ENCODE measurements at places on chromosomes 4 and X. TPM values are rescaled to one million over a fixed set of nuclear protein-coding genes. Genes with fewer than 3 reads are reported as not detected.

- no peak for DNase-seq
Measured at GRCh38 chr4:179584101-179584500, 2141.9 kb upstream of the AGA start.

GRCh38 chrX:138018145-138018799 is 452.3 kb downstream of the ZIC3 start:
- no peak for DNase-seq

DNA sequence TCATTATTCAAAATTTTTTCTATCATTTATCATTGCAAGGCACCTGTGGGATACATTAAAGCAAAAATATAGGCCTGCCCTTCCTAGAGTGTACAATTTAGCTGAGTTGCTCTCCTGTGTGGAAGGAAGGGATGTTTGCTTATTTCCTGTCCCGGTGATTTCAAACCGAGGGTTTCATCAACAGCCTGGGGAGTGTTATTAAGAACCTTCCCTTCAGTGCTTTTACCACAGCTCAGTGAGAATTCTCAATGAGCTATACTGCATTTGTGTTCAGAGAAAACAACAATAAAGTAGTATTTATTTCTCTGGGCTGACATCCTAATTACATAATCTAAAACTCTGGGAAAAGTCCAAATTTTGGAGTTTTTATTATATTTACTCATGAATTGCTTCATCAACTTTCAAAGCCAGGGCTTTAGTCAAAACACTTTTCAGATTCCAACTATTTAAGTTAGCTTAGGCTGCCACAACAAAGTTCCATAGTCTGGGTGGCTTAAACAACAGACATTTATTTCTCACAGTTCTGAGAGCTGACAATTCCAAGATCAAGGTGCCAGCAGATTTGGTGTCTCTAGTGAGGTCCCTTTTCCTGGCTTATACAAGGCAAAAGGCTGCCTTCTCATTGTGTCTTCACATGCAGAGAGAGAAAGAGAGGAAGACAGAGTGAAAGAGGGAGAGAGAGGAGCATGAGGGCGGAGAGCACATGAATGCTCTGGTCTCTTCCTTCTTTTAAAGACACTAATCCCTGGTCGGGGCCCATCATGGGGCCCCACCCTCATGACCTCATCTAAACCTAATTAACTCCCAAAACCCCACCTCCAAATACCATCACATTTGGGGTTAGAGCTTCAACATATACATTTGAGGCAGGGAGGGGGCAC is 62.6 kb downstream of the MMRN1 start:
- DNase-seq = no peak

DNA sequence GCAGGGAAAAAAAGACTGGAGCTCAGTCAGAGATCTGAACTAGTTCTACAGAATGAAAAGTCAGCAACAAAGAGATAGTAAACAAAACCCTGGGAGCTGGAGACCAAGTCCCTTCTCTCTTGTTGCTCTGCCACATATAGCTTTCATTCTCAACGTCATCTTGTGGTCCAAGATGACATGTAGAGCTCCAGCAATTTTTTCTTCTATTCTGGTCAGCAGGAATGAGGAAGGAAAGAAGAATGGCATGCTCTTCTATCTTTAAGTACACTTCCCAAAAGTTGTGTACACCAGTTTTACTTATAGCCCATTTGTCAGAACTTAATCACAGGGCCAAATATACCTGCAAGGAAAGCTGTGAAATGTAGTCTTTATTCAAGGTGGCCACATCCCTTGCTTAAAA is 45.6 kb downstream of the RAP2C start:
- DNase-seq = no peak

DNA sequence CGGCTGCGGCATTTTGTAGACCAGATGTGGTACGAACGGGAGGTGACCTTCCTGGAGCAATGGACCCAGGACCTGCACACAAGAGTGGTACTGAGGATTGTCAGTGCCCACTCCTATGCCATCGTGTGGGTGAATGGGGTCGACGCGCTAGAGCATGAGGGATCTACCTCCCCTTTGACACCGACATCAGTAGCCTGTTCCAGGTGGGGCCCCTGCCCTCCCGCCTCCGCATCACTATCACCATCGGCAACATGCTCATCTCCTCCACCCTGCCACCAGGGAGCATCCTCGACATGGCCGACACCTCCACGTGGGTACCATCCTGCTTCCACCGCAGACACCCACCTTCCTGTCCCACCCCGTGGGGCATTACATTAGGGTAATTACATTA is 46.2 kb downstream of the SMARCA5 start:
- no peak for DNase-seq

GRCh38 chrX:7574325-7574724 is 268.6 kb upstream of the VCX start:
- DNase-seq = no peak

DNA sequence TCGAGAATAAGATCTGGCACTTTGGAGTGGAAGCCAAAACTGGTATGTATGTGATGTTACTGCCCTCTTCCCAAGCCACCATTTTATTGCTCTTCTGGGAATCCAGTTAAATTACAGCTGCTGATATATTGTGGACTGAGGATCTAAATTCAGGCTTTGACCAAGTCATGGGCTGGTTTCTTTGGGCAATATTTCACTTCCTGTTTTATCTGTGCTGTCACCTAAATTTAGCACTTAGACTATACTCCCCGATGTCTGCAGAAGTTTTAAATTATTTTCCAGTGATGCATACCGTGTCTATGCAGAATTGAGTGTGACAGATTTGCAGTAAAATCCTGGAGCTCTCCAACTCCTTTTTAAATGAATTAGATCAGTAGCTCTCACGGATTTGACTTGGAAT is 100.0 kb downstream of the TEX13A start:
- no peak for DNase-seq

- no peak for DNase-seq
Measured at GRCh38 chr4:29278585-29278984, 1441.6 kb upstream of the PCDH7 start.

- no peak for DNase-seq
Measured at GRCh38 chr4:122863639-122864038, 37.0 kb downstream of the FGF2 start.

DNA sequence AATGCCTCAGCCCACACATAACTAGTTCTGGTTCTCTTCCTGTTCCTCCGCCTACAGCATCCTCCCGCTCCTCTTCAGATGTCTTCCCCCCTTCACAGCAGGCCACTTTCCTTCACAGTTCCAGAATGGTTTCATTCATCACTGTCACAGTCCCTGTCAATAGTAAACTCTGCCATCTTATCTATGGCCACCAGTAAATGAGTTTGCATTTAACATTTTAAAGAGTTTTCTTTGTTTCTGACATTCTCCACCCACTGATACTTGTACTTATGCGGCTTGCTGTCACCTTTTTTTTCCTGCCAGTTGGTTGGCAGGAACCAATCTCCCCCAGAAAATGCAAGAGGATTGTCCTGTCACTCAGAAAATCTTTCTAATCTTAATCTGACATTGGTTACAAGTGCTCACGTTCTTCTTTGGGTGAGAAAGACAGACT is 114.1 kb downstream of the GLUD2 start:
- no peak for DNase-seq

DNA sequence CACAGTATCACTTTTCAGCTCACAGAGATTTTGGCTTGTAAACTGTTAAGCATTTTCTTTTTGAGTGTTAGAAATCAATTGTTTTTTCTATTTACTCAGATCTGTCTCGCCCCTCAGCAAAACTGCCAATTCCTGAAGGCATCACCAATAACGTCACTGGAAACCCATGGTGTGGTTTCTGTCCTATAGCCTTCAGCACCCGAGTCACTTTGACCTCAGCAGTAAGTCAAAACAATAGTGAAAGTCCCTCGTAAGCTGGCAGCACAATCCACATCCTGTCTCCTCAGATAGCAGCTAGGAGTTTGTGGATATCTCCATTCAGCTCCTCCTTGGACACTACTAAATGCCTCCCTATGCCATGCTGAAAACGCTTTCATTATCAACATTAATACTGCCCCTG is 1787.4 kb upstream of the ADGRL3 start:
- no peak for DNase-seq

- no peak for DNase-seq
Measured at GRCh38 chrX:72208126-72208800, 26.7 kb downstream of the PIN4 start.

GRCh38 chr4:188971125-188971524 is 831.9 kb downstream of the TRIML1 start:
- DNase-seq = no peak

DNA sequence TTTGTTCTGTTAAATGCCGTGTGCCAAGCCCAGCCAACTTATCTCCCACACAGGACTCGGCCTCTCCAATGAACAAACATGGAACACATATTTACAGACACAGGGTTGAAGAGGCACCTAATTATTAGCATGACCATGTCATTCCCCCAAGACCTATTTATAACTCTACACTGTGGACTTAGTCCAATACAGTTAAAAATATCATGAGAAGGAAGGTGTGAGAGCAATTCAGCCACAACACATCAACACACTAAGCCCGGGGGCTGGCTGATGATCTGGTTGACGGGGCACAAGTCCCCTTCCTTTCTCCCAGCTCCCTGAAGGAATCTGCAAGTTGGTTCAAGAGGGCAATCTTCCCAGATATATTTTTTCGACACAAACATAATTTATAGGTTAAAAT is 28.1 kb downstream of the MANBA start:
- no peak for DNase-seq

DNA sequence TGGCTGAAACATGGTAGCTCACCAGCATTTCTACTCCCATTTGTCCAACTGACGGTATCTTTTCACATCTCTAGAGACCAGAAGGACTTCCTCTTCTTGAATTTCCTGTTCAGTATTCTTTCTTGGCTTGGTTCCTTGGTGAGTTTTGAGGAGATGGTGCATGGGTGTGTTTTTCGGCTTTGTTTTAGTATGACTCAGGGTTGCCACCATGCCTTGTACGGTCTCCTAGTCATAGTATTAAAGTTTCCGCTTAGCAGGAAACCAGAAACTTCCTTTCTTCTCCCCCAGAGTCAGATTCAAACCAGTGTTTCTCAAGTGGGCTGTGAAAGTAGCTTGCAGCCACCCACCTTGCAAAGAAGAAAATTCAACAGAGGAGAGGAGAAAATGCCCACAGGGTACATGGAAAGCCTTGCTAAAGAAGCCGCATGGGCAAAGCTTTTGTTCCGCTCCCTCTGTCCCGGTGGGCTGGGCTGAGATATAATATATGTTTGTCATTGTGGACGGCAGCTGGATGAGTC is 5.7 kb downstream of the CD99 start:
- DNase-seq = no peak

DNA sequence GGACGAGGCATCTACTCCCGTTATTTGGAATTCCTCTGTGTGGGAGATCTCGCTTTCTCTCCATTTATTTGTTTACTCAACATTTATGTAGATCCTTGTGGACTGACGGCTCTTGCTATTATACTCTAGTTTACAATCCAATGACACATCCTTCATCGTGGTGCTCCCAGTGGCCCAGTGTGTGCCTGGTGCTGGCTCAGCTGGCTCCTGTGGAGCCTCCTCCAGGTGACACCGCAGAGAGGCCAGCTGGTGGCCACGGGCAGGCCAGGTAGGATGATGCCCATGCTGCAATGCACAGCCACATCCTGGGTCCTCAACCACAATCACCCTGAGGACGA is 84.0 kb upstream of the AFAP1 start:
- DNase-seq = no peak

DNA sequence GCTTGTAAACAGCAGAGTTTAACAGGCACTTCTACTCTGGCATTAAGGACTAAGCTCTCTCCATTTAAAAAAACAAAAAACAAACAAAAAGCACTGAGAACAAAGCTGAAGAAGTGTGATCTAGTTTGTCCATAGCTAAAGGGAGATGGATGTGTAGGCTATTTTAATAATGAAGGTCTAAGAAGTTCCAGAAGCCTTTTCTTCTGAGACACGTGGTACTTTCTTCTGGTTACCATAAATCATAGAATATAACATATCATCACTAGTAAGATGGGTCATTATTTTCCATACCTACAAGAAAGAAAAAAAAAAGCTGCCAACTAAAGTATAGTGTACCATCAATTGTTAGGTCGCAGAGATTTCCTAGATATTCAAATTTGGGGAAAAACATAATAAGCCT is 722 bp upstream of the NBDY start:
- no peak for DNase-seq

DNA sequence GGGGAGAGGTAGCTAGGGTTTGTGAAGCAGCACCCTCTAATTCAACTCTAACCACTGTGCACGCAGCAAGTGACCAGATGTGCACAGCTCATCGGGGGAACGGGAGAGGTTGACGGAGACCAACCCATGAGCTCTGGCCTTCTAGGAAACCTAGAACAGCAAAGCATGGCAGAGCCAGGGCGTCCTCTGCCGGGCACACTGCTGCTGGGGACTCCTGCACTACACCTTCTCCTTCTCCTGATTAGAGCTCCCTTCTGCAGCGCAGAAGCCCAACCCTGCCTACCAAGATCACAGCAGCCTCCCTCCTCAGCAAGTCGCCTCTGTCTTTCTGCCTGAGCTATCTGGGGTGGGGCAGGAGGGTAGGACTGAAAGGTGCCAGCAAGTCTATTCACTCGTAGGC is 252.3 kb upstream of the PSAPL1 start:
- DNase-seq = no peak

GRCh38 chr4:168604496-168605373 is 107.9 kb downstream of the PALLD start:
- no peak for DNase-seq

- no peak for DNase-seq
Measured at GRCh38 chrX:10190367-10190766, 33.6 kb downstream of the CLCN4 start.

GRCh38 chr4:56627985-56628384 is 53.1 kb downstream of the HOPX start:
- DNase-seq = no peak

DNA sequence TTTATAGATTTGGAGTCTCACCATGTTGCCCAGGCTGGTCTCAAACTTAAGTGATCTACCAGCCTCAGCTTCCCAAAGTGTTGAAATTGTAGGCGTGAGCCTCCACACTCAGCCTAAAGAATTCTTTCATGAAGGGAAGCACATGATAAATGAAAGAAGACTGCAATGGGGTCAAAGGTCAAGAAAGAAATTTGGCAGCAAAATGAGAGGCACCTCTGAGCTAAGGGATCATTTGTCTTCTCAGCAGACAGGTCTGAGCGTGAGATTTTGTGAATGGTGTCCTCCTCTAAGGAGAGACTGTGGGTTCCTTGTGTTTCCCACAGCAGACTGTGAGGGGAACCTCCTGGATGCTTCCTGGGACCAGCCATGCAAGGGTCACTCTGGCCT is 57.5 kb upstream of the EGFL6 start:
- no peak for DNase-seq

CFP gene
- 1.1 TPM for total RNA-seq

AGTR2 gene
- not detected for total RNA-seq

CXCL11 gene
- total RNA-seq = not detected

RAB9B gene
- 0.54 TPM for total RNA-seq

SPACA5 gene
- not detected for total RNA-seq

SHOX gene
- 0.12 TPM for total RNA-seq

LGI2 gene
- 0.32 TPM for total RNA-seq

HTN3 gene
- total RNA-seq = not detected

BMP3 gene
- total RNA-seq = 3.3 TPM

AFF2 gene
- 0.12 TPM for total RNA-seq

VCX3B gene
- total RNA-seq = not detected

SLC7A11 gene
- total RNA-seq = 2.9 TPM
